CD4-positive, alpha-beta T cell (primary cell): ENCODE measurements at places on chromosomes 2 and 18. TPM values are rescaled to one million over a fixed set of nuclear protein-coding genes. Genes with fewer than 3 reads are reported as not detected.

MERTK gene
- total RNA-seq: 0.08 TPM

FABP1 gene
- not detected for total RNA-seq

DNA sequence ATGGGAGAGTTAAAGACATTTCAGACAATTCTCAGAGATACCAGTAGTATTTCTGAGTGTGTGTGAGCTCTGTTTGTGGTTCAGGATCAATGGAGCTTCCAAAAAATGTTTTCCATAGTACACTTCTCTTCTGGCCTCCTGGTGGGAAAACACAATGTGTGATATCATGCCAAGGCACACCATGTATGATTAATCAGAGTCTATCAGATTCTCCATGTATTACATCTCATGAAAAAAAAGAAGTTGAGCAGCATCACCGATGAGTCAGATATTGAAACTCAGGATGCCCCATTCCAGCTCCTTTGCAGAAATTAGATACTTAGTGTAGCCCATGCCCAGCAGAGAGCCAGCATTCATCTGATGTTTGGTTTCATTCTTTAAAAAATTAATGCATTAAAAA is 620.3 kb upstream of the POU3F3 start:
- DNase-seq: no peak

DNA sequence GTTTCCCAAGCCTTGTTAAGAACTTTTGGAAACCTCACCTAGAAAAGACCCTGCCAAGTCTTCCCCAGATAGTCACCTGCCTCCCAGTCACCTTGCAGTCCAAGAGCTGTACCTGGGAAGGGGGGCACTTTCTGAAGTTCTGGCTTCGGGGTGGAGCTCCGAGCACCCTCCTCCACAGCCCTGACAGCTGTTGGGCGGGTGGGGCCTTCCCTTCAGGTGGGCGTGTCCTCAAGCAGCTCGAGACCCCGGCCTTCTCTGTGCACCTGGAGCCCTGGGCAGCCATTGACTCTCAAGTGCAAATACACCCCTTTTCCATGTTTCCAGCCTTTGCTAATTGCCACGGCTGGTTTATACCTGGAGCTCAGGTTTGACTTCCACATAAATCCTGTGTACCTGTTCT is 37.0 kb upstream of the IGFBP5 start:
- no peak for DNase-seq

GRCh38 chr2:212618636-212619035 is 80.0 kb upstream of the ERBB4 start:
- no peak for DNase-seq

GRCh38 chr2:189327879-189328847 is 113.1 kb upstream of the WDR75 start:
- DNase-seq: no peak
